ENCODE measurements at places on chromosomes 3 and 15.

GRCh38 chr3:190038050-190038933 is 82.4 kb downstream of the P3H2 start:
- no peak for DNase-seq

DNA sequence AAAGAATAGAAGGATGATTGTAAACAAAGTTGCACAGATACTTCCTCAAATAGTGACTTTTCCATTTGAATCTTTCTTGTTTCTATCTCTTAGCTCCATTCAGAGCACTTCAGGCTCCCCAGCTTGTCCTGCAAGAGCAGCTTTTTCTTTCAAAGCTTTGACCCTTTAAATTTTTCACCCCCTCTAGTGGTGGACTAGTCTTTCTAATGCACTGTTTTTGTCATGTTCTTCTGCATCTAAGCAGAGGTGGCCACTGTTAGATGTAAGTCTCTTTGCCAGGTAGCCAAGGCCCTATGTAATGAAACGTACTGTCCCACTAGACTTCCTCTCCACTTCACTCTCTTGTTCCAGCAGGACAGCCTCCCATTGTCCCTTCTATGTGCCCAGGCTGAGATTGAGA is 74.0 kb upstream of the MANF start:
- DNase-seq = no peak

DNA sequence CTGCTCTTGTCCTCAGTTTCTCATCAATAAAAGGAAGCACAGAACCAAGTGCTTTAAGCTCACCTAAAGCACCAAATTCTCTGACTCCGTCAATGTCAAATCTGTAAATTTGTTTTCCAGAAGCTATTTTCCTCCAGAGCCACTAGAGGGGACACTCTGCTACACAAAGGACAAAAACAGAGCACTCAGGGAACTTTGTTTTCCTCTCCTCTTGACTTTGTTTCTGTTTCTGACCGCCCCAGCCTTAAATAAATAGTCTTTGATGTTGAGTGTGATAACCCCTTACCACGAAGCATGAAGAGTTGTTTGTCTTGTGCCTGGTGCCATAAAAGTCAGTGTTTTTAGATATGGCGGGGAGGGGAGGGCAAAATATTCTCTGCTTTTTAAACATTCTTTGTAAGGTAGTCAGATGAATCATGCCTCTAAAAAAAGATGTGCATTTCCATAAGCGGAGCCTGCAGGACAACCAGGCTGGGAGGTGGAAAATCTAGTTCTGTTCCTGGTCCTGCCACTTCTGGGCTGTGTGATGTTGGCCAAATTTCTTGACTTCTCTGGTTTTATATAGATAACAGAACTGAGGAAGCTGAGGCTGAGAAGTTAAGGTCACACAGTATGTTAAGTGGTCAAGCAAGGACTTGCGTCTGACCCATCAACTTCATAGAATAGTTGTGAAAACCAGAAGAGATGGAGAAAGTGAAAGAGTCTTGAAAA is 7.3 kb upstream of the ZBTB38 start:
- DNase-seq = no peak

- no peak for DNase-seq
Measured at GRCh38 chr3:179376474-179376873, 29.0 kb downstream of the MFN1 start.

GRCh38 chr15:39644136-39644535 is 63.3 kb downstream of the THBS1 start:
- DNase-seq = no peak

DNA sequence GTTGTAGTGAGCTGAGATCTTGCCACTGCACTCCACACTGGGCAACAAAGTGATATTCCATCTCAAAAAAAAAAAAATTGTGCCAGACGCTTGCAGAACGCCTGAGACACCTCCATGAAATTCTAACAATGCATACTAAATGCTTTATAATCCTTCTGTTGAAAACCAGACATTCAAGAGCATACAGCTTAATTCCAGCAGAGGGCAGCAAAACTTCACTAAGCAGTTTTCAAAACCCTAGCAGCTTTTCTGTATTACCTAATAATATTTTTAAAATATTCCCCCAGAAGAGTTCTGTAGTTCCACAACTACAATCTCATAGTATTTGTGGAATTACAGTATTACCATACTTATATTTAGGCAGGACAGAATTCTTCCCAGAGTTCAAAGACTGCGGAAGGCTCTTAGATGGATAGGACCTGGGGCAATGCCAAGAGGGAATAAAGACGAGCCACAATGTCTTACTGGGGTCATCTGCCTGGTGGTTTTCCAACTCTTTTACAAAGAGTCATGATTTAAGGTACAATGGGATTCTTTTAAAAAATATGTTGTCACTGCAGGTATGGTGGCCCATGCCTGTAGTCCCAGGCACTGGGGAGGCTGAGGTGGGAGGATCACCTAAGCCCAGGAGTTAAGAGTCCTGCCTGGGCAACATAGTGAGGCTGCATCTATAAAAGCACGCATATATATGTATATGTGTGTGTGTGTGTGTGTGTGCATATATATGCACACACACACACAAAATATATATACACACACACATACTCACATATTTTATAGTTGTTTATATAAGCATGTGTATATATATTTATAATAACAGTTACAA is 19.6 kb upstream of the TASOR start:
- peak; percentile 37 for DNase-seq

- no peak for DNase-seq
Measured at GRCh38 chr15:56342653-56343052, 22.6 kb upstream of the TEX9 start.

Measured in T-cell (primary cell).